ENCODE measurements at places on chromosomes 7 and 10.

DNA sequence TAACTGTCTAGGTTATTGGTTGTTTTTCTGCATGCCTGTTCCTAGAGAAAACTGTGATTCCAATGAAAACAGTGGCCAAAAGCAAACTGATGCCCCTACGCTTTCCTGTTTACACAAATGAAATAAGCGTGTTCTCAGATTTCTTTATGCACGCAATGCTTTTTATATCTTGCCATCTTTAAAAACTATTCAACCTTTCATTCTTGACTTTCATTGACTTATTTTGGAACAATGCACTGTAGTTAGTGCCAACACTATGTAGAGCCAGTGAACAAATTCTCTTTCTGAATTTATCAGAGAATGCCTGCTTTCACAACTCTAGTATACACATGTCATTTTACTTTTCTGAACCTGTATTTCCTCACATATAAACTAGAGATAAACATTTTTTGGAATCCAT, 86.6 kb downstream of the CABCOCO1 start:
- H3K27ac ChIP-seq, result no peak overlapping the region
- H3K4me3 ChIP-seq, result no peak overlapping the region
- H3K36me3 ChIP-seq, result no peaks in the 10 kb centered on the region
- H3K27me3 ChIP-seq, result no peaks in the 10 kb centered on the region

DNA sequence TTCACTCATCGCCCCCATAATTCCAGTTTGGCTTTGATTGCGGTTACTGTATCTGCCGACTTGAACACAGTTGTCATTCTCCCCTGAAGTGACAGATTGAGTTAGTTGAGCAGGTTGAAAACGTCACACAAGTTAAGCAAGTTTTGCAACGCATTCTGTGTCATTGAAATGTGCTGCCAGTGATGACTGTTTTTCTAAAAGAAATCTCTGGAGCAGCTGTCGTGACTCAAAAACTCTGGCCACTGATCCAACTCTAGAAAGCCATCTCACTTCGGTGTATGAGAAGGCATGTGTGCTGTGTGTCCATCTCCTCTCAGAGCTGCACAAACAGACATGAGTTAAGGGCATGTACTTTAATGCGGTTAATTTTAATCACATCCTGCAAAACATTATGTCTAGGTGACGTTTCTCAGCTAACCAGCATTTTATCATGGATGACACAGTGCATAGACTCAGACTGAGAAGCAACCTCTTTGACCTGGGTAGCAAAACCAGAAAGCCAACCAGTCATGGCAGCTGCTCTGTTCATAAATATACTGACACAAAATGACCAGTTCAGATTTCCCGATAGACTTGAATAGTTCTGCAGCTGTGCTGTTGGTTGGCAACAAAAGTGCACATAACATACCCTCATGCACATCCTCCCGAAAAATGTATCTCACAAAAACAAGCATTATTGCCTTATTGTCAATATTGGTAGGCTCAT, 69.3 kb downstream of the CSTF2T start:
- H3K36me3 ChIP-seq, result no peaks in the 10 kb centered on the region
- no peaks in the 10 kb centered on the region for H3K4me1 ChIP-seq
- H3K27ac ChIP-seq, result no peak overlapping the region
- no peak overlapping the region for H3K4me3 ChIP-seq
- DNase-seq, result no peak
- H3K27me3 ChIP-seq, result no peaks in the 10 kb centered on the region

- H3K27me3 ChIP-seq, result no peaks in the 10 kb centered on the region
- no peaks in the 10 kb centered on the region for H3K36me3 ChIP-seq
- no peak for DNase-seq
- H3K27ac ChIP-seq, result no peak overlapping the region
- no peak overlapping the region for H3K4me3 ChIP-seq
Observed at GRCh38 chr7:20276705-20277472, 53.8 kb upstream of the ITGB8 start.

GRCh38 chr7:85686401-85687181, 499.7 kb upstream of the SEMA3D start:
- no peak overlapping the region for H3K4me3 ChIP-seq
- H3K27ac ChIP-seq, result no peak overlapping the region
- DNase-seq, result no peak
- no peaks in the 10 kb centered on the region for H3K4me1 ChIP-seq
- H3K27me3 ChIP-seq, result no peaks in the 10 kb centered on the region

- H3K36me3 ChIP-seq, result no peaks in the 10 kb centered on the region
- no peak for DNase-seq
- H3K4me3 ChIP-seq, result no peak overlapping the region
- peaks cover 30% of the 10 kb centered on the region for H3K4me1 ChIP-seq
- peaks cover 25% of the 10 kb centered on the region for H3K27me3 ChIP-seq
- no peak overlapping the region for H3K27ac ChIP-seq
Observed at GRCh38 chr10:30171601-30172000, 112.2 kb upstream of the JCAD start.

- H3K27me3 ChIP-seq, result peaks cover 11% of the 10 kb centered on the region
- H3K4me3 ChIP-seq, result no peak overlapping the region
- peaks cover 10% of the 10 kb centered on the region for H3K4me1 ChIP-seq
- peaks cover 6% of the 10 kb centered on the region for H3K36me3 ChIP-seq
- H3K27ac ChIP-seq, result no peak overlapping the region
- no peak for DNase-seq
Observed at GRCh38 chr10:11411926-11412545, 199.4 kb downstream of the USP6NL start.
